ENCODE measurements at places on chromosomes 1 and 21.

DNA sequence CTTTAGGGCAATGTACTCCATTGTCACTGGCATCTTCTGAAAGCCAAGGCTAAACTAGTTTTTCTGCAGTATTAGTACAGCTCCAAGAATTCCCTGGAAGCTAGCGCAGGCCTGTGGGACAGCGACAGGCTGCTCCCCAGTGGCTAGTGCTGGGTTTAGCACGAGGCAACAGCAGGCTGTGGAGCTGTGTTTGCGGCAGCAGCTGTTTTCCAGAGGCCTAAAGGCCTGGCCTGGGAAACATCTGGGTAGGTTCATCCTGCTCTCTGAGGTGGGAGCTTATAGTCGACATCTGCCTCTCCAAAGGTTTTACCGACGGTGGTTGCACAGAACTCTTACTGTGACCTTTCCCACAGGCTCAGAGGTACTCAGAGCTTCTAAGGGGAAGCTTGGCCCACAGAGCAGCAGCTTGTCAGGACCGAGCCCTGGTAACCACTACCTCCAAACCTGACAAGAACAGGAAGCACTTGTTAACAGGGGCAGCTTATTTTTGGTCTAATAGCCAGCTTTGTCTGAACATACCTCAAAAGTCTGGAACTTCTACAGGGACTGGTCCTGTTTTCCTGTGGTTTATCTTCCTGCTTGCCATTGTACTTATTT lies 17.2 kb downstream of the CC2D1B start:
- no peak for DNase-seq

DNA sequence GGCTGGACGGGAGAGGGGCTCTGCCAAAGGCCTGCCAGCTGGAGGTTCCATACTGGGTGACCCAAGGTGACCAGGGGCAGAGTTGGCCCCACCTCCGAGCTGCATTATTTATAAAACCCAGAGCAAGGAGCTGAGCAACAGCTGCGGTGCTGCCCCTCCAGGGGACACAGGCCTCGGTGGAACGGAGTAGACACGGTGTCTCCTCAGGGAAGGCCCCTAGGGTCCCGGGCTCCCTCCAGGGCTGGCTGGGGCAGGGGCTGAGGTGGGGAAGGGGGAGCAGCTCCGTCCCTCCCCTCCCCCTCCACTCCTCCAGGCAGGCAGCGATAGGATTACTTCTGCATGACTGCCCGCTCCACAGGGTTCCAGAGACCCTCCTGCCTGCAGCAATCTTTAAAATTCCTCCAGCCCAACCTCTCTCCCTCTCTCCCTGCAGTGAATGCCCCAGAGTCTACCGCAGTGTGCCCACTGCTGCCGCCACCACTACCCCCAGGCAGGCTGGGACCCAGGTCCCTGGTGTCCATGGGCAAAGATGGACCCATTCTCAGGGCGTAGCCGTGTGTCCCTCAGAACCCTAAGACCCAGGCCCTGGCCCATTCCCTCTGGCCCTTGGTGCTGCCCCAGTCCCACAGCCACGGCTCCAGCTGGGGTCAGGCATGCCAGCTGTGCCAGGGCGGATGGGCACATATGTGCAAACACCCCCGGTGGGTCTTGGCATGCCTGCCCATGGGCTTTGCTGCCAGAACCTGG lies 10.8 kb downstream of the AHDC1 start:
- no peak for DNase-seq

- no peak for DNase-seq
Measured at GRCh38 chr21:29316029-29316742, 17.5 kb downstream of the BACH1 start.

- DNase-seq: no peak
Measured at GRCh38 chr1:51875291-51875772, 3.2 kb downstream of the NRDC start.

- DNase-seq: no peak
Measured at GRCh38 chr1:184610876-184611595, 143.6 kb downstream of the EDEM3 start.

DNA sequence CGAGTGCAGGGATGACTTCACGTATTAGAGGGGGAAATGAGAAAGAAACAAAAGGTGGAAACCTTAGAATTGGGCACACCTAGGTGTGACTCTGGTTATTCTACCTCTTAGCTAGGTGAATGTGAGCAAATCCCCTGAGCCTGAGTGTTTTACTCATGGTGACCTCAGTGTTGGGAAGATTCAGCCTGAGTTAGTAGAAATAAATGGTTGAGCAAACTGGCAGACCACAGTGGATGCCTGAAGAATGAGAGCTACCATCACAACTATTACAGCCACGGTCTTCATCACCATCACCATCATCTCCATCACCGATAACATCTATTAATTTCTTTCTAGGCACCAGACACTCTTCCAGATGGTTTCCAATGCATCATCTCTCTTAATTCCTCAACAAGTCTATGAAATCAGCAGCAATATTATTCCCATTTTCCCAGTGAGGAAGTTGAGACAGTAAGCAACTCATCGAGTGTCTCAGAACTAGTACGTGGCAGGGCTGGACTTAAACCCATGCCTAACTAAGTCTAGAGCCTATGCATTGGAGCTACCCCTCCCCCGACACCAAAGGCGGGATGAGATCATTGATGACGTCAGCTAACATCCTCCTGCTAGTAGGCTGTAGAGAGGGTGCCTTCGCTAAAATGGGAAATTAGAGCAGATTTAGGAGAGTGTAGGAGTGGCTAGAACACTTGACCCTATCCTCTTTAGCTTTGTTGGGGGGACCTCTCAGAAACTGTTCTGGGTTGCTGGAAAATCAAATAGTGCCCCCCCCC lies 7.9 kb upstream of the KAZN start:
- no peak for DNase-seq

GRCh38 chr1:24861821-24862727 lies 68.0 kb downstream of the RUNX3 start:
- DNase-seq: no peak

Data from CD4-positive, alpha-beta T cell (primary cell).